ENCODE measurements at places on chromosomes 11 and 22. TPM values are rescaled to one million over a fixed set of nuclear protein-coding genes. Genes with fewer than 3 reads are reported as not detected.

The WT1 gene
- total RNA-seq: 3.0 TPM

The DDI1 gene
- not detected for total RNA-seq

The TAGLN gene
- total RNA-seq: 414 TPM

The UBQLNL gene
- 0.28 TPM for total RNA-seq
